Thyroid gland (tissue), 4 donors: ENCODE measurements at places on chromosomes 4 and X. TPM values are rescaled to one million over a fixed set of nuclear protein-coding genes. Genes with fewer than 3 reads are reported as not detected.

DNA sequence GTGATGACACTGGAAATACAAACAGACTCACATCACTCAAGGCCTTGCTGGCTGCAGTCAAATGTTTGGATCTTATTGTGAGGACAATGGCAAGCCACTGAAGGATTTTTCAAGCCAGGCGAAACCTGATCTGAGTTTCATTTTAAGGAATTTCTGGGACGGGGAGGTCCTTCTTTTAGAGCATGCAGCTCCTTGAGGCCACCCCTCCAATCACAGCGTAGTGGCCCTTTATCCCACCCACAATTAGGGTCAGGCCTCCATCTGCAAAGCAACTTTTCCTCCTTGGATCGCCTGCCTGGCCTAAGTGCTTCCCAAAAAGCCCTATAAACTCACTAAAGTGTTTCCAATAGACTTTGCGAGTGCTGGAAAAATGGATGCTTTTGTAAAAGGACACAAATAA, 115.5 kb downstream of the EFHC2 start:
- no peak overlapping the region for H3K4me3 ChIP-seq
- no peaks in the 10 kb centered on the region for H3K4me1 ChIP-seq
- no peak overlapping the region for H3K27ac ChIP-seq
- no peak for DNase-seq
- H3K36me3 ChIP-seq = no peaks in the 10 kb centered on the region

The PGRMC2 gene
- total RNA-seq = 47.3 TPM

The PPP1R2C gene
- not detected for total RNA-seq

DNA sequence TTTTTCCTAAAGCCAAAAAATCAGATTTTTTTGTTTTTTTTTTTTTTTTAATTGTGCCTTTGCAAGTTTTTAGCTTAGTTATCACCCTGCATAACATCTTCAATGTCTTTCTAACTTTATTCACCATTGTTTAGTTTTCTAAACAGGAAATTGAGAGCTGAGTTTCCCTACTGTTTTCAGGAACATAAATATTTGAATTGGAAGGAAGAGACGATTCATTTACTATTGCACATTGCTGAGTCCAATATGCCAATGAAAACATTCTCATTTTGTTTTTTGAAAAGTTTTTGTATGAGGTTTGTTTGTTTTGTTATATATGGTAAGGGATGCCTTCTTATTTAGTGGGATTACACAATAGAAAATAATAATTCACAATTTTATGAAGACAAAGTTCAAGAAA, 148.4 kb downstream of the ANKRD50 start:
- no peaks in the 10 kb centered on the region for H3K4me1 ChIP-seq
- DNase-seq = no peak
- no peaks in the 10 kb centered on the region for H3K36me3 ChIP-seq
- no peak overlapping the region for H3K27ac ChIP-seq

The CAMK2D gene
- 61.6 TPM for total RNA-seq

The TAF7L gene
- 0.22 TPM for total RNA-seq

The DGAT2L6 gene
- total RNA-seq = not detected
